8988T (cell line): ENCODE measurements at places on chromosomes 5 and 9.

DNA sequence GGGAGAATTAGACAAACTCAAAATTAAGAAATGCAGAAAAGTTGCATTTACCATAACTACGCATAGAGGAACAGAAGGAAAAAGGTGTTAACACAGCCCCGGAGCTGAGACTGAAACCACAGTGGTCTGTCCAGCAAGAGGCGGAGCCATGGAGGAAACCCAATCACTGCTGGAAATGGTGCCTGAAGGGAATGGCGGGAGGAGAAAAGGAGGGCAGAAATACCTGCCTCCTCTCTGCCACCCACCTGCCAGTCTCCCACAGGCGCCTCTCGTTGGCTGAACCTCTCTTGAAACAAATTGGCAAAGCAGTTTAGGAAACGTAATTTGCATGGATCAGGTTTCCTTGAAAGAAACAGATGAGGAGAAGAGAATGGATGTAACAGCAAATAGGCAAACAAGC is 9.7 kb upstream of the PRKACG start:
- no peak for DNase-seq

DNA sequence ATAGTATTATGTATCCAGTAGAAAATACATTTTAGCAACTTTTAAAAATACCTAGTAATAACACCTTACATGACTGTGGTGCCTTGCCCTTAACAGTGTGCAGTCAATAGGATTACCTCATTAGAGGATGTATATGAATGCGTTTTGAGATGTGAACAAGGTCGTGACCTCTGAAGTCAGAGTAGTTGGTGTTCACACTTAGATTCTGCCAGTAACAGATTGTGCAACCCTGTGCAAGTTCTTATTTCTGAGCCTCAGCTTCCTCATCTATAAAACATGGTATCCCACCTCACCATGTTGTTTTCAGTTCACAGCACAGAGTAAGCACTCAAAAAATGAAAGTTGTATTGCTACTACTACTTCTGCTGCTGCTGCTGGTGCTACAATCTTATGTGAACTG is 347.3 kb downstream of the KDM4C start:
- no peak for DNase-seq

DNA sequence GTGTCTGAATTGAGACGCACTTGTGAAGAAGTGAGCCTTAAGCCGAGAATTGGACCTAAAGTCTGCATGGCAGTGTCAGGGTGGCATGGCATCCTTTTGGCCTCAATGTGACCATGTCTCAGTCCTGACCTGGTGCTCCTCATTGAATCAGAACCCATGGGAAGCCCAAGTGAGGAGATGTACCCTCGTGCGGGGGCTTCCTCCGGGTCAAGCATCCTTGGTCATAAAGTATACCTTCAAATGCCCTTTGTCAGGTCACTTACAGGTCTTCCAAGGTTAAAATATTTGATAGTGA is 202.2 kb downstream of the GADD45G start:
- no peak for DNase-seq

- DNase-seq, result no peak
Observed at GRCh38 chr9:7762600-7762999, 37.0 kb downstream of the DMAC1 start.

DNA sequence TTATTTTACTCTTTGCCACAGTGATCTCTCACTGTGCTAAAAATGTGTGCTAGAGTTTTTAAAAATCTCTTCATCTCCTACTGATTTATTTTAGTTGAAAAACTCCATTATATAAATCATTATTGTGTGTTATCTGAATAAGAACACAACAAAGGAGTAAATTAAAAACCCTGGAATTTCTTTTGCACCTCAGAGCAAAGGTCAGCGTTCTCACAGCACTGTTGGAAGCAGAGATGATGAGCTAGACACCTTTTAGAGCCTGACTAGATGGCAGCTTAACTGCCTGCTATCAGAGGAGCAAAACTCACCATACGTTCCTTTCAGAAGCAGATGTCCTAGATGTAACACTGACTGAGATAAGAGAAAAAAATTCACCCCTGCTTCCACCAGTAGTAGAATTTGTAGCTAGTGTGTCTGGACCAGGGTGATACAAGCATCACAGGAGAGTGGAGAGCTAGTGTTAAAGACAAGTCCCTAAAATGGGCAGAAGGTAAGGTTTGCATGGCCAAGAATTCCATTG is 147.1 kb downstream of the ENTREP1 start:
- DNase-seq, result no peak

- no peak for DNase-seq
Observed at GRCh38 chr5:66931651-66932050, 264.9 kb downstream of the CD180 start.

DNA sequence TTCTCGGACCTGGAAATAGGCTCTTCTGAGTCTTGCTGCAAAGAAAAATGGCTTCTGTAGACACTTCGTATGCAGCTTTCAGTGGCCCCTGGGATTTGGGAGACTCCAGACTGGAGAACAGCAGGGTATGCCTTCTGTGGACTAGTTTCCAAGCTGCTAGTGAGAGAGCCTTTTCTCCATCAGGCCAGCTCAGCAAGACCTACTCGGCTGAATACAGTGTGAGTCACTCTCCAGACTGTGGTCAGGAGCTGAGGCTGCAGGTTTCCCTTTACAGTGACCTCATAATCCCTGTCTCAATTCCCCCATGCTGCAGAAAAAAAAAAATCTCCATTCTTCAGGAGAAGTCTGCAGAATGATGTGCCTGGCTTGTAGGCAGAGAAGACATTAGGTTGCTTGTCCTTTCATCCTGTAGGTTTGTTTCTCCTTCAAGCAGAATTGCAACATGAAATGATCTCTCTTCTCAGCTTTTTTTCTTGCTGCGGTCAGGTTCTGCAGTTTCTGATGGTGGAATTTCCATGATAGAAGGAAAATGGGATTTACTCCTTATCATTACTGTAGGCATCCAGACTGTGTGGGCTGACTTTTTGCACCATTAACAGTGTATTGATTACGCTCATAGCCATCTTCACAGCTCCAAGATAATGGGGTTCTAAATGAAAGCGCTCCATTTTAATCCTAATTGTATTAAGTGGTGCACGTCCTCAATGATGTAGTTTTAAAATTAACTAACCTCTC is 78.3 kb upstream of the TNFSF8 start:
- DNase-seq, result no peak

GRCh38 chr9:83281306-83282255 is 218.6 kb upstream of the RASEF start:
- no peak for DNase-seq

DNA sequence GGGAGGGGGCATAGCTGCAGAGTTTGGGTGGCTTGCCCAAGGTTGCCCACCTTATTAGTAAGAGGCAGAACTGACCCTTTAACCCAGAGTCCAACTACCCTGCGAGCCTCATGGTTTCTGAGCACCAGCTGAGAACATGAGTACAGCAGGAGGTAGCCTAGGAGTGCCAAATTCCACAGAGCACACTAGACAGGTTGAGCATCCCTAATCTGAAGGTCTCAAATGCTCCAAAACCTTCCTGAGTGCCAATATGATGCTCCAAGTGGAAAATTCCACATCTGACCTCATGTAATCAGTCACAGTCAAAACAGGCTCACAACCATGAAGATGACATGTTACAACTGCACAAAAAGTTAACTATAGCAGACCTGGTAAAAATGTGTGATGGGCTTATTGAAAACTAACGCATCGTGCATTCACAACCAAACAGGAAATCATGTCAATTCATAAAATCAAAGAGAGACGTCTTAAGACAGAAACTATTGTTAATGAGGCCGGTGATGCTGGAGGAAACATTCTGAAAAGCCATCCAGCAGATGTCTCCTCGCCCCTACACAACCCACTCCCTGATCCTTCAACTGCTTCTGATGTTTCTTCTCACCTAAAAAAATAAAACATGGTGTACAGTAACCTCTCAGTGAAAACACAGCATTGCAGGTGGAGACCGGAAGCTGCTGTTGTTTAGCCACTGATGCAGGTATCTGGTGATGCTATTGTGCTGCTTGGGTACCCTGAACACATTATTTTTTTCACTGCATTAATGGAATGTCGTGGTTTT is 25.0 kb downstream of the PTCH1 start:
- DNase-seq, result no peak

- no peak for DNase-seq
Observed at GRCh38 chr5:127826011-127826410, 122.8 kb downstream of the CCDC192 start.

- no peak for DNase-seq
Observed at GRCh38 chr9:116687754-116688135, 640 bp downstream of the TRIM32 start.

- no peak for DNase-seq
Observed at GRCh38 chr9:13479096-13479495, 199.6 kb upstream of the MPDZ start.

- DNase-seq, result no peak
Observed at GRCh38 chr5:135541807-135542502, 6.2 kb upstream of the NEUROG1 start.

GRCh38 chr9:95458666-95459065 is 58.1 kb downstream of the PTCH1 start:
- DNase-seq, result no peak

GRCh38 chr9:94545940-94546339 is 8.9 kb upstream of the PCAT7 start:
- DNase-seq, result no peak

- no peak for DNase-seq
Observed at GRCh38 chr5:76521240-76521758, 101.9 kb downstream of the F2RL2 start.
